ENCODE measurements at places on chromosomes 5 and 9.

GRCh38 chr9:34396276-34397214 is 19.8 kb upstream of the MYORG start:
- DNase-seq: no peak

- DNase-seq: no peak
Observed at GRCh38 chr5:157516626-157517325, 56.8 kb downstream of the NIPAL4 start.

GRCh38 chr9:104686081-104686480 is 8.2 kb upstream of the OR13D1 start:
- no peak for DNase-seq

DNA sequence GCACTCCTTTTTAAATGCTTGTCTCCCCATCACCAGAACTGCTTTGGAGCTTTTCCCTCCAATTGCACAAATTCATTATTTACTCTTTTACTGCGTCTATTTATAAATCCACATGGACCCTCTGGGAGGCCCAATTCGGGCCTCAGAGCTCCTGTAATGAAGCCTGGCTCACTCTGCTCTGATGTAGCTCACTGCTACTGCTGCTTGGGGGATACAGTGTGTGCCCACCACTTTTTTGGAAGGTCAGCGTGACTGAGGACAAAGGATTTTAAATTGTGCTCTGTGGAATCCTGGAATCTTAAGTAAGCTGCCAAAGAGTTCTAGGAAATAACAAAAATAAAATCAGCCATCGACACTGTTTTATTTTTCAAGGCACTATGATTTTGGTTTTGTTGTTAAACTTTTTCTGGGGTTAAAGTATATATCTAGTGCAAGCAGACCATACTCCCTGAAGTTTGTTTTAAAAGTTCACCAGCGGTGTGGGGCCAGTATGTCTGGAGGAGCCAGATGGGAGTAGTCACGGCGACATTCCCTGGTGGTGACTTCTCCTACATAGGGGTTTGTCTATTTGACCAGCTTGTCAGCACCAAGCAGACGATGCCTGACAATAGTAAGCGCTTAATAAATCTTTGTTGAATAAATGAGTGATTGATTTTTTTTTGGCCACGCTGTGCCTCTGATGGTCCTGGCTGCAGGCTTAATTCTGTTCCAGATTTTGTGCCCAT is 142.8 kb downstream of the TMEM38B start:
- no peak for DNase-seq

DNA sequence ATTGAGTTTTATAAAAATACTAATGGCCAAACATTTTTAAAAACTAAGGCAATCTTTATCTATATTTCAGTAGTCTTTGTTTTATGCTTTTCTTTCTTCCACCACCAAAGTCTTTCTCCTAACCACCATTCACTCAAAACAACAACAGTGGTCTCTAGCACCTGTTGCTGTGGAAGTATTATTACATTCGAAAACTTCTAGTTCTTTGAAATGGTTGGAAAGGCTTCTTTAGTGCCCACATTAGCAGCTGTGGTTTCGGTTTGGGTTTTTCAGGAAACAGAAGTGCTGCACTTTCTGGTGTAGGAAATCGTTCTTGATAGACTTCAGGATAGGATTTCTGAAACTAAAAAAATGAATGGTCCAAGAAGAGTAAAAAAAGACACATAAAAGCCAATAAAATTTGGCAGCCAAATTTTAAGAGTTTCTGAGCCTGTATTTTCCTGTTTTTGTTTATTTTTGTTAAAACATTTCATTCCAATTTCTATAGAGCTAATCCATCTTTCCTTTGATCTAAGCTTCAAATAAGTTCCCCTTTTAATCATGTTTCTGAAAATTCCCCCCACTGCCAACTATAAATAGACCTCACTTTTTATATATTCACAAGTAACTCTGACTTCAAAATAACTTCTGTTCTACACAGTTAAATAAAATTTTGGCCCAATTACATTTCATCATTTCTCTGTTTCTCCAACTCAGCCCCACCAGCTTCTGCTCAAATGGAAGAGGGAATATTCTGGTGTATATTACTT is 102.2 kb downstream of the DEPDC1B start:
- no peak for DNase-seq

DNA sequence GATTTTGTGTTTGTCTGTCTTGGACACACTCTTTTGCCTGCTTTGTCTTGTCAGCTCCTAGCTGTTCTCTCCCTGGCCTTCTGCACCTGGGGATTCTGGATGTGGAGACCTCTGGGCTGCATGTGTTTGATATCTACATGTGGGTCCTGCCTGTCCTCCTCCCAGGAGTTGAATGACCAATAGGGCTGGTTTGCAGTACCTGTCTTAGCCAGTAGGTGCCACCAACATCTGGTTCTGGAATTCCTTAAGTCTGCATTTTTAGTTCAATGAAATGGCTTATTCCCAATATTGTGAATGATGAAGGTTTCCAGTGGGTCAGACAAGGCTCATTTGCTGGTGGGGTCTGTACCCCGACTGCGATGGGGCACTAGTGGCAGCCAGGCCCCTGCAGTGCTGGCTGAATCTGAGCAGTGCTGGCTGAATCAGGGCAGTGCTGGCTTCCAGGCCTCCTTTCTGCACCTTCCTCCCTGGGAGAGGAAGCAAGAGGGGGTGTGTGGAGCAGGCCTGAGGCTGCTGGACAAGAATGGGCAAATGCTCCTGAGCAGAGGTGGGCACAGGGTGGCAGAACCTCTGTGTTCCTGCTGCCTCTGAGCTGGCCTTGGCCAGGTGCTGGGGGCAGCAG is 73.3 kb downstream of the RXRA start:
- DNase-seq: no peak

DNA sequence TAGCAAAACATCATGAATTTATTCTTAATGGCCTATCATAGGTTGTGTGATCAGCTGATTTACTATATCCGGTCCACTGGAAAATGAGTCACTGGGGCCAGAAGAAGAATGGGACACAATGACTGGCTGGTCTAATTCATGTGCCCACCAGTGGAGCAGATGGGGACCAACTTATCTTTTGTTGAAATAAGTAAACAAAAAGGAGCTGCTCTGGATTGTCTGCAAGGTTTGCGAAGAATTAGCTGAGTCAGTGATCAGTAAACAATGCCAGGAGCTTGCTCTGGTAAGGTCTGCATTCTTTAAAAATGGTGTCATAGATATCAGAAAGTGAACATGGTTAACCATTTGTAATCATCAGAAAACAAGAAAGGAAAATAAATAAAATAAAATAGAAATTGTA is 128.0 kb downstream of the RASEF start:
- DNase-seq: no peak

GRCh38 chr5:107557051-107557658 is 113.6 kb downstream of the EFNA5 start:
- no peak for DNase-seq

DNA sequence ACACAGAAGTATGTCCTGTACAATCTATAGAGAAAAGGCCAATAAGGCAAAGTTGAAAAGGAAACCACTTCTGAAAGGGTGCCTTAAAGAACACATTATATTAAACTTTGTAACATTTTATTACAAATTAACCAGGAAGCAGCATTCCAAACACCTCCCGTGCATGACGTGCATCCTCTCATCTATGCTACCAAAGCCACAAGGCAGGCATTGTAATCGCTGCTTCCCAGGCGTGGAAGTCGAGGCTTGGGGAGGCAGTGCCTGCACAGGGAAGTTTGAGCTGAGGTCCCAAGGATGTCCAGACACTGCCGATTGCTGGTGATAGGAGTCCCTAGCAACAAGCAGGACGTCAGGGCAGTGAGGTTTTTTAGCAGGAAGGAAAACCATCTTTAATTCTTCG is 44.3 kb upstream of the BARHL1 start:
- no peak for DNase-seq

DNA sequence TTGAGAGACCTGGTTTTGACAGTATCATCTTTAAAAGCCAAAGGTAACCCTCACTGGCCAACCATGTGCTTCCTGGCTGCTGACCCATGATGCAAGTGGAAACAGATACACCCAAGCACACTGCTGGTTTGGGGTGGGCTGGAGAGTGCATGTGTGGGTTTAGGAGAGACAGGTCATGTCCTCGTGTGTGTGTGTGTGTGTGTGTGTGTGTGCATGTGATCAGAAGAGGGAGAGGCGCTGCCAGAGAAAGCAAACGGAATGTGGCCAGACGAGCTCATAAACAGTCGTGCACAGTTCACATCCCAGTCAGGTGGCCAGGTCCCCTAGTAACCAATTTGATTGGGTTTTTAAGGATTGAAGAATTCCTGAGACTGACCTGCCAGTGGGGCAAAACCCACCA is 112.8 kb upstream of the ICE1 start:
- DNase-seq: no peak
